ENCODE measurements at places on chromosomes 5 and 9.

DNA sequence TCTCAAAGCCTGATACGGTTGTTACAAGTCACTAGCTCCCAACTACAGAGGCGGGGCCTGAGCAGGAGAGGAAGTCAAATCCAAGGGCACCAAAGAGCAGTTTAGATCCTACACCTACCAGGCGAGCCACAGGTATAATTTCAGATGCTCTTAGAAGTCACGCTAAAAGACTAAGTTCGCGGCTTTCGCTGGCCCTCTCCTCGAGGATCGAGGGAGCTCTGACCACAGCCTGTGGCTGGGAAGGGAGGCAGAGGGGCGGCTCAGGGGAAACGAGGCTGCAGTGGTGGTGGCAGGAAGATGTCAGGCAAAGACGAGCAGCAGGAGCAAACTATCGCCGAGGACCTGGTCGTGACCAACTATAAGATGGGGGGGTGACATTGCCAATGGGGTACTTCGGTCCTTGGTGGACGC lies 48.6 kb downstream of the SEMA4D start:
- DNase-seq = no peak

GRCh38 chr9:105438141-105438806 lies 9.6 kb upstream of the FSD1L start:
- no peak for DNase-seq

GRCh38 chr9:114525513-114525912 lies 20.2 kb upstream of the WHRN start:
- DNase-seq = no peak

GRCh38 chr9:135214706-135215105 lies 127.2 kb downstream of the OLFM1 start:
- DNase-seq = no peak

DNA sequence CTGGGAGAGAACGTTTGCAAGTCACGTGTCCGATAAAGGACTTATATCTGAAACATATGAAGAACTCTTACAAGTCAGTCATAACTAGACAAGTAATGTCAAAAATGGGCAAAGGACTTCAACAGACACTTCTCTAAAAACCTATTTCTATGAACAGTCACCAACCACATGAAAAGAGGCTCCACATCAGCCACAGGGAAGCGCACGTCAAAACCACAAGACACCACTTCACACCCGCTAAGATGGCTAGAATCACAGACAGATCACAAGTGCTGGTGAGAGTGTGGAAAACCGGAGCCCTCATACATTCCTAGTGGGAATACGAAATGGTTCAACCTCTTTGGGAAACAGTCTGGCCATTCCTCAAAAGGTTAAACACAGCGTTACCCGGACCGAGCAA lies 11.5 kb upstream of the CARD9 start:
- no peak for DNase-seq

- no peak for DNase-seq
Observed at GRCh38 chr9:35598866-35599590, 6.0 kb upstream of the TESK1 start.

- no peak for DNase-seq
Observed at GRCh38 chr9:79237861-79238260, 333.9 kb upstream of the TLE4 start.

All from cerebellar nuclear complex (tissue), 1 donor.